ENCODE measurements at places on chromosomes 16 and 17.
A peak's percentile ranks its signal among the peaks of the same experiment; 100 is the strongest.

GRCh38 chr17:68033636-68034451 lies 1.7 kb upstream of the KPNA2 start:
- peaks cover 2% of the 10 kb centered on the region for H3K27me3 ChIP-seq
- H3K27ac ChIP-seq = no peak overlapping the region
- peaks cover 2% of the 10 kb centered on the region for H3K4me1 ChIP-seq
- no peak overlapping the region for H3K4me3 ChIP-seq

DNA sequence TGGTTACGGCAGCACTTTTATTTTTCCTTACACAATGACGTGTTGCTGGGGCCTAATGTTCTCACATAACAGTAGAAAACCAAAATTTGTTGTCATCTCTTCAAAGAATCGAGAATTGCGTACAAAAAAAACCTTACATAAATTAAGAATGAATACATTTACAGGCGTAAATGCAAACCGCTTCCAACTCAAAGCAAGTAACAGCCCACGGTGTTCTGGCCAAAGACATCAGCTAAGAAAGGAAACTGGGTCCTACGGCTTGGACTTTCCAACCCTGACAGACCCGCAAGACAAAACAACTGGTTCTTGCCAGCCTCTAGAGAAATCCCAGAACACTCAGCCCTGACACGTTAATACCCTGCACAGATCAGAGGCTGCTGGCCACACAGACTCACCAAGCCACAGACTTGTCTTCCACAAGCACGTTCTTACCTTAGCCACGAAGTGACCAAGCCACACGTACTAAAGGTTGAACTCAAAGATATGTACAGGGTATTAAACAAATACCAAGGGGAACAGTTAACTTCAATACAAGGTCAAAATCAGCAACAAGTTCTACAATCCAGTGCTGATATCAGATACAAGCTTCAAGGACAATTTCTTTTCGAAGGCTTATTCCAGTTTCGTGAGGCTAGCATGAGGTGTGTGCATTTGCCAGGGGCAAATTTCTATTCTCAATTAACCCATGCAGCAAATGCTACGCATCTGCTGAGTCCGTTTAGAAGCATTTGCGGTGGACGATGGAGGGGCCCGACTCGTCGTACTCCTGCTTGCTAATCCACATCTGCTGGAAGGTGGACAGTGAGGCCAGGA lies 2.4 kb downstream of the ACTG1 start:
- H3K27me3 ChIP-seq = no peaks in the 10 kb centered on the region
- no peak for DNase-seq
- H3K36me3 ChIP-seq = peaks cover 26% of the 10 kb centered on the region
- peak overlapping the region; percentile 97 for H3K27ac ChIP-seq
- peak overlapping the region; percentile 97 for H3K4me3 ChIP-seq
- peaks cover 52% of the 10 kb centered on the region for H3K4me1 ChIP-seq

DNA sequence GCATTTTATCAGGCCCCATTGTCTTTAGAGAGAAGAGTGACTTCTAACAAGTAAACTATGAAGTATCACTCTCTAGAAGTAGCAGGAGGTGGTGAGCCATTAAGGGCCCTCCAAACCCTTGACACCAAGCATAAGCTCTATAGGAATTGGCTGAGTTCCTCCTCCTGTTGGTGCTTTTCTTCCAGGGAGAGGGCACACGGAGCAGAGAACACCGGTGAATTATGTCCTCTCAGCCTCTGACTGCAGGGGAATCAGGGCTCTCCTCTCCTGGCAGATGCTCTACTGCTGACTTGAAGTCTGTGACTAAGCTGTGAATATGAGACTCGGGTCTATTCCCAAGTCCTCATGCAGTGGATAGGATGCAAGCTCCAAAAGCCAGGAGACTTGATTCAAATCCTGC lies 32.3 kb downstream of the CHD9 start:
- DNase-seq = no peak
- no peaks in the 10 kb centered on the region for H3K36me3 ChIP-seq
- no peak overlapping the region for H3K27ac ChIP-seq

DNA sequence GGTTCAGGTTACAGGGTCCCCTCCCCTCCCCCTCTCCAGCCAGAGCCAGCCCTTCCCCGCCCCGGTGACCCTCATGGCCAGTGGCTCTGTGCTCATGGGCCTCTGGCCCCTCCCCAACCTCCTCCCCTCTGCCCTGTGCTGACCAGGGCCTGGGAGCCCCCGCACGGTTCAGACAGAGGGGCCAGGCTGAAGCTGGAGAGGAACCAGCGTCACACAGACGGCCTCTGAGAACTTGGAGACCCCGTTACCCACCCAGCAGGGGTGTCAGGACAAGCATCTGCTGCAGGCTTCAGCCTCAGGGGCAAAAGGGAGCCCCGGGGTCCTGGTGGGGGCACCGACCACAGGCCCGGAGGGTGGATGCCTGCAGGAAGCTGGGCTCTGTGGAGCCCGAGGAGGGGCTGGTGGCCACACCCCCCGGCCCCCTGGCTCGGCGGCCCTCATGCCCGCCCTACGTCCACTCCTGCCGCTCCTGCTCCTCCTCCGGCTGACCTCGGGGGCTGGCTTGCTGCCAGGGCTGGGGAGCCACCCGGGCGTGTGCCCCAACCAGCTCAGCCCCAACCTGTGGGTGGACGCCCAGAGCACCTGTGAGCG lies at the start of gene WFIKKN1:
Gene WFIKKN1 (plus strand): TSS at position 171 of the 591 bp plus-strand sequence. CDS start 269 bp downstream, at position 440.
- H3K27ac ChIP-seq = no peak within 1 kb of the TSS
- H3K36me3 ChIP-seq = peaks cover 4% of the 10 kb centered on the region
- DNase-seq = no peak
- no peak within 1 kb of the TSS for H3K4me3 ChIP-seq
- H3K4me1 ChIP-seq = no peaks in the 10 kb centered on the region

DNA sequence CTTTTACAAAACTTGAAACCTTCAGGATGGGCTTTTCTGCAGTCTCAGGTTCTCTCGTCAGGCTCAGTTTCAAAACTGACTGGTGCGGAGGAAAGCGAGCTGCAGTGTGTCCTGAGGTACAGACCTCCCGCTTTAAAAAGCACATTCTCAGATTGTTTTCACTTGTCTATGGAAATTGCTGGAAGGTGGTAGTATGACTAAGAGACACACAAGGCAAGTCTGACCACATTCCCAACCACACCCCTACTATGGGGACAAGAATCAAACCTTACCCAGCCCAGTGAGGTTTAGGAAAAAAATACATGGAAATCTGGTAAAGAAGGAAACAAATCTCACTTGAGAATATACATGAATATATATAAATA lies 18.2 kb downstream of the SRP68 start:
- H3K27ac ChIP-seq = no peak overlapping the region
- H3K36me3 ChIP-seq = peaks cover 95% of the 10 kb centered on the region
- peaks cover 23% of the 10 kb centered on the region for H3K4me1 ChIP-seq
- H3K27me3 ChIP-seq = no peaks in the 10 kb centered on the region
- DNase-seq = no peak

- H3K36me3 ChIP-seq = no peaks in the 10 kb centered on the region
- H3K27ac ChIP-seq = no peak overlapping the region
- H3K4me3 ChIP-seq = no peak overlapping the region
- no peaks in the 10 kb centered on the region for H3K27me3 ChIP-seq
These were observed 28.7 kb upstream of the MILR1 start for GRCh38 chr17:64420143-64420670.

- no peak for DNase-seq
- peaks cover 31% of the 10 kb centered on the region for H3K4me1 ChIP-seq
- H3K36me3 ChIP-seq = peaks cover 57% of the 10 kb centered on the region
- H3K4me3 ChIP-seq = no peak overlapping the region
- no peaks in the 10 kb centered on the region for H3K27me3 ChIP-seq
- peak overlapping the region; percentile 17 for H3K27ac ChIP-seq
These were observed 61.1 kb upstream of the NOL11 start for GRCh38 chr17:67656494-67657203.

DNA sequence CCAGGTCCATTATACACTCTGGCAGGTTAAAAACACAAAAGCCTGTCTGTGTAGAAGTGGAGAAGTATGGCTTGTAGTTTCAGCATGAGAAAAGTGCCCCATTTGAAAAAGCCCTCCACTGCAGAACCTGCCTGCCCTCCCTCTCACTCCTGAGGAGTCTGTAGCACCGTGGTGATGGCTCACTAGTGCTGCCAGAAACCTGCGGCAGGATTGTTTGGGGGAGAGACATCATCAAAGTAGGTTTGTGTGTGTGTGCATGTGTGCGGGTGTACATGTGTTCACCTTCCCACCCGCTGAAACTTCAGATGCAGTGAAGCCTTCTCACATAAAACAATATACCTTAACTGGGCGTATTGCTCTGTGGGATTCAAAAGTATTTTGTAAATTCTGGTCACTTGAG lies 26.9 kb downstream of the NDEL1 start:
- H3K27me3 ChIP-seq = no peaks in the 10 kb centered on the region
- H3K4me1 ChIP-seq = peaks cover 37% of the 10 kb centered on the region
- no peak for DNase-seq
- H3K36me3 ChIP-seq = peaks cover 6% of the 10 kb centered on the region
- H3K4me3 ChIP-seq = no peak overlapping the region

DNA sequence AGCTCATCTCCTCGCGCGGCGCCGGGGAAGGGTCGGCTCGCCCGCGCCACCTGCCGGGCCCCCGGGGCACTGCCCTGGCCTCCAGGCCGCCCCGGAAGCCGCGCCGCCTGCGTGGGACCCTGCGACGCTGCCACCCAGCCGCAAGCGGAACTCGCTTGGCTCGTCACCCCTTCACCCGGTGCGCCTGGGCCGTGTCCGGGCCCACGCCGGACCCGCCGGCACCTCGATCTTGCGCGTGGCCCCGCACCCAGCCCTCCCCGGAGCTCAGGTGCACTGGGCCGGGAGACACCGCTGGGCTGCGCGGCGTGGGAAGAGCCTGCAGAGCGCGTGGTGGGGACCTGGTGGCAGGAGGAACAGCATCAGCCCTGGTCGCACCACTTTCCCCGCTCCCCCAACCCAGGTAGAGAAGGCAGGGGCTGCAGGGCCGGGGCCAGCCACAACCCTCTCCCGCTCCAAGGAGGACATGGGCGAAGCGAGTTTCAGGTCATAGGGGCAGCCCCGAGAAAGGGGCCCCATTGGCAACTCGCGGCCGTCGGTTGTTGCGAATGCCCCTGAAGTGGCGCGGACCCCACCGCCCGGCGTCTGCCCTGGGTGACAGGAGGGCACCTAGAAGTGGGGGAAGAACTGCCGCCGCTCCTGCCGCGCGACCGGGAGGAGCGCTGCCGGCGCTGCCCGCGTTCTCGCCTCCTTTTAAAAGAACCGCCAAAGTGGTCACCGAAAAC lies 363 bp upstream of the MIF4GD start:
- H3K27me3 ChIP-seq = no peaks in the 10 kb centered on the region
- peak overlapping the region; percentile 65 for H3K27ac ChIP-seq
- H3K4me1 ChIP-seq = peaks cover 28% of the 10 kb centered on the region
- H3K36me3 ChIP-seq = no peaks in the 10 kb centered on the region
- peak; percentile 87 for DNase-seq
- H3K4me3 ChIP-seq = peak overlapping the region; percentile 81

DNA sequence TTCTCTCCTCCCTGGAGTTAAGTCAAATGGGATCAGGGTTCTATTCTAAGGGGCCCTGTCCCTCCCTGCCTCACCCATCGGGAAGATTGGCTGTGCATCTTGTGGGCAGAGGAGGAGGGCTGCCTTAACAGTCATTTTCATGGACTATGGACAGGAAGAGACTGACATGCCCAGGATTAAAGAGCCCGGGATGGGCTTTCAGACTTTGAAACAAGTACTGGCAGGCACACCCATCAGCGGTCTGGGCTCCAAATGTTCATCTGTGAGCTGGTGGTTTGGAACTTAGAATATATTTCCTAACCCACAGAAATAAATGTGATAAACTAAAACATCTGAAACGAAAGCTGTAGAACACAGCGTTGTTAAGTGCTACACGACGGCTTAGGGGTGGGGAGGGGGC lies 6.5 kb downstream of the SLC6A4 start:
- H3K4me1 ChIP-seq = no peaks in the 10 kb centered on the region
- no peak for DNase-seq
- H3K27me3 ChIP-seq = peaks cover 36% of the 10 kb centered on the region
